ENCODE measurements at places on chromosomes 5 and 9. TPM values are rescaled to one million over a fixed set of nuclear protein-coding genes. Genes with fewer than 3 reads are reported as not detected.

DNA sequence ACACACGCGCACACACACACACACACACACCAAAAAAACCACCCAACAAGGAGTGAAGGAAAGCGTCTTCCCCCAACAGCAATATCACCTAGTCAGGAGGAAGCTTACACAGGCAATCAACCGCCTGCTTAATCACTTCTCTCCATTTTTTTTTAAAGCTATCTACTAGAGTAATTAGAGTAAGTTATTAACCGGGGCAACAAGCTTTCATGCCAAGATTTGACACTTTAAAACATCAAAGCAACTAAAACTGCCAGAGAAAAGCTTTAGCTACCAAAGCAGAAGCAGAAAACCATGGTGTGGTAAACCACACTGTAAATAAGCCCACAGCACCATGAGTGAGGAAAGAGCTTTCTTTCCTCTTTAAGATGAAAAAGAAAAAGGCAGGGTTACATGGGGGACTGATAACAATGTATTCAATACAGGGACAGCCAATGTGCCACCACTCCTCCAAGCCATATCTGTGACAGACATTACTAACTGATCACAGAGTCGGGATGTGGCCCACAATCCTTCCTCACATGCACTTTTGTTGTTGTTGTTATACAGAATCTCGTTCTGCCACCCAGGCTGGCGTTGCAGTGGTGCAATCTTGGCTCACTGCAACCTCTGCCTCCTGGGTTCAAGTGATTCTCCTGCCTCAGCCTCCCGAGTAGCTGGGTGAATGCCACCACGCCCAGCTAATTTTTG is 282.1 kb downstream of the CRB2 start:
- no peak for DNase-seq

DNA sequence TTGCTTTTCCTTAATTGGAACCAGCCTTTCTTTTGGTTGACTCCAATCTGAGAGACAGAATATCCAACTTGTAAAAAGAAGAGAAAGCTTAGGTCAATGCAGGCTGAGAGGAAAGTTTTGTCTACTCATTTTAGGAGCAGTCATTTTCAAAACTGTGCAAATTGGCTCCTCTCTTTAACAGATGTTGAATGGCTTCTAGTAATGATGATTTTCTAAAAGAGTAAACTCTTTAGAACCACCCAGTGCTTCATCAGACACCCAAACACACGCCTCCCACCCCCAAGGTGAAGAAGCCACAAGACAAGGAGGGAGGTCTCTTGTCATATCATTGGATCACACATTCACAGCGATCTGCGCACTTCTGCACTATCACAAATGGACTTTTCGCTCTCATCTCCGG is 116.3 kb upstream of the KLF9 start:
- no peak for DNase-seq

DNA sequence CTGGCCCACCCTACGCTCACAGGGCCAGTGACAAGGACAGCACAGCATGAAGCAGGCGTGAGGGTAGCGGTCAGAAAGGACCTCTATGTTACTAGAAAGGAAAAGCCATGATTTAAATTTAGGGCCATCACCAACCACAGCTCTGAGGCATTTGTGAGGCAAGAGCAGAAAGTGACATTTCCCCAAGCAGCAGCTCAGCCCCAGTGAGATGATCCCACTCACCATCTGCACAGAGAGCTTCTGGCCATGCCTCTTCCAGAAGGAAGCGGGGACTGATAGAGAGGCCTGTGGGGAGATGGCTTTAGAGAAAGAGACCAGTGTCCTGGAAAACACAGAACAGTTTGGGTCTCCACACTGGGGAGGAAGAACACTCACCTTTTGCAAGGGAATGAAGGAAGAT is 413.9 kb downstream of the SPOCK1 start:
- DNase-seq: no peak

The ADGRD2 gene
- total RNA-seq: not detected

The ENC1 gene
- total RNA-seq: 5.5 TPM

Data from left cardiac atrium (tissue), 4 donors.